Testis (tissue), 5 donors: ENCODE measurements at places on chromosomes 5 and 9.

GRCh38 chr5:154355129-154355611, 90.6 kb upstream of the SAP30L start:
- DNase-seq = peak; percentile 46

DNA sequence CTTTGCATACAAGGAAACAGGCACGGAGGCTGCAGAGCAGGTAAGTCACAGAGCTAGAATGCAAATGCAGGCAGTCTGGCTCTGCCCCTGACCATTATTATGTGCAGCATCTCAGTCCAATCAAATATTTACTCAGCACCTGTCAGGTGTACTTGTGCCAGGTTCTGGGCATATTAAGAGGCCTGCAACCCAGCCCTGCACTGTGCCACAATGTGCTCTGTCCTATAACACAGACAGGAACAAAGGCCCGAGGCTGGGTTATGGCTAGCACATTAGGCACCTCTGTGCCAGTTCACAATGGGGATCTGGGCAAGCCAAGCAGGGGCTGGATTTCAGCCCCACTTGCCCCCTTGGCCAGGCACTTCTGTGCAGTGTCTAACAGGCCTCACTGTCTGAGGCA, 14.0 kb downstream of the ARL15 start:
- no peak for DNase-seq

DNA sequence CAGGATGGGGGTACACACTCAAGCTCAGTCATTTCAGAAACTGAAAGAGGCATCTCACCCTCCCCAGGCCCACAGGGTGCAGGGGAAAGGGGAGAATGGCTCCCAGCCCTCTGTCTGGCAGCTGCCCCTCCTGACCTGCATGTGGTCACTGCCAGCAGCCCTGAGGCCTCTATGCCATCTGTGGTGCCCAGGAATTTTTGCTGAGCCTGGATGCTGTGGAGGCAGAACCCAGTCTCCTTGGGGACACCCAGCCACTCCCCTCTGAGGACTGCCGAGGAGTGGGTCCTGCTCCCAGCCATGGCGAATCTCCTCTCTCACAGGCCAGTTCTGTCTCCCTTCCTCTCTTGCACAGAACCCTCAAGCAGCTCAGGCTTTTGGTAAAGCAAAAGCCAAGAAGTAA, 104.0 kb upstream of the ALDH1B1 start:
- DNase-seq = no peak

DNA sequence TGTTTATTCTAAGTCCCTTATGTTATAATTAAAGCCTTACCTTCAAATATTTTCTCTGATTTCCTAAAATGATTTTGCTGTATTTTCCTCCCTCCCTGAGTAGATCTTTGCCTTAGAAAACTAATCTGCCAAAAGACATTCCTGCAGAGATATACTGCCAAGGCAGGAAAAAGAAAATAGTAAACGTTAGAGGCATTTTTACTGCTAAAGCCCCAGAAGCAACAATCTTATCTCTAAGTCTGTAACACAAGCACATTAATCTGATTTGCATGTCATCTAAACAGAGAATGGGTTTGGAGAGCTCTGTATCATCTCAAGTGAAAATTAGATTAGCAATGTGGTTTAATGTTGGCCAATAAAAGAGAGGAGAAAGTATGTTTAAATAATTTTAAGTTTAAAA, 847.7 kb downstream of the MAT2B start:
- DNase-seq = no peak

DNA sequence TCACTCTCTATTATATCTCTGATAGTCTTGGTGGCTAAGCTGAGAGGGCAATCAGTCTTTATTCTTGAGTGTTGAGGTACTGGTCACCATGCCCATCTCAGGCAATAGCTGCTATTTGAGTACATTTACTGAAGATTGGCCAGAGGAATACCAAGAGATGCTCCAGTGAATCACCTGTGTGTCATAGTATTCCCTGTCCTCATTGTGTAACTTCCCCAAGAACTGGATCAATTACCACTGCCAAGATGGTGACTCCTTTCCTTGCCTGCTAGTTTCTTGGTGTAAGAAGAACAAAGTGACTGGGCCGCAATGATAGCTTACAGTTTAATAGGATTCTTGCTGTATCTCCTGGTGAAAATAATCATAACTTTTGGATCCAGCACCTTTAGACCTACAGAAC, 418.7 kb upstream of the KIF2A start:
- no peak for DNase-seq

DNA sequence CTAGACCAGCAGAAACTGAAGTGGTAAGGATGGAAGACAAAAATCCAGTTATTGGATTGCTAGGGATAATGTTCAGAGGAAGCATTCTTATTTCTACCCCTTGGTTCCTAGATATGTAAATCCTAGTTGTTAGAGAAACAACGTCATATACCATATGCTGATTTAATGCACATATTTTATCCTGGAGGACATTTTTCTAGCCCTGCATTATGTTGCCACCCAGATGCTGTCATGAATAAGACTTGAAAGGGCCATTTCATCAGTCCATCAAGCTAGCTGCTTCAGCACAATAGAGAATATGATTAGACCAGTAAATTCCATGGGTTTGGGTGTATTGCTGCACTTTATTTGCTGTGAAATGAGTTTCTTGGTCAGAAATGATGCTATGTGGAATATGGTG, 1736.4 kb downstream of the MAT2B start:
- DNase-seq = no peak

DNA sequence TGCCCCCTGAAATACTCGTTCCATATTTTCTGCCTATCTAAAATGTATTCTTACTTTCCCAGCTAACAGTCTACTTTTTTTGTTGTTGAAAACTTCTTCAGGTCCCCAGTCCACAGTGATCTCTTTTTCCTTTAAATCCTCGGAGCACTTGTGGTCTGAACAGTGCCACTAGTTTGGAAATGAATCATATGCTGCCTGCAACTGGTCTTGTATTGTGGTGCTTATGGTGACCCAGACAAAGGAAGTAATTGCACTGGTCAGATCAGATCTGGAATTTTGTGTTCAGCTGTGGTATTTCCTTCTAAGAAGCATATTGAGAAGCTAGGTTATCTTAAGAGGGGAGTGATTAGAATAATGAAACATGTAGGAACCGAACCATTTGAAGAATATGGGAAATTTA, 2.9 kb downstream of the UNC13B start:
- no peak for DNase-seq

DNA sequence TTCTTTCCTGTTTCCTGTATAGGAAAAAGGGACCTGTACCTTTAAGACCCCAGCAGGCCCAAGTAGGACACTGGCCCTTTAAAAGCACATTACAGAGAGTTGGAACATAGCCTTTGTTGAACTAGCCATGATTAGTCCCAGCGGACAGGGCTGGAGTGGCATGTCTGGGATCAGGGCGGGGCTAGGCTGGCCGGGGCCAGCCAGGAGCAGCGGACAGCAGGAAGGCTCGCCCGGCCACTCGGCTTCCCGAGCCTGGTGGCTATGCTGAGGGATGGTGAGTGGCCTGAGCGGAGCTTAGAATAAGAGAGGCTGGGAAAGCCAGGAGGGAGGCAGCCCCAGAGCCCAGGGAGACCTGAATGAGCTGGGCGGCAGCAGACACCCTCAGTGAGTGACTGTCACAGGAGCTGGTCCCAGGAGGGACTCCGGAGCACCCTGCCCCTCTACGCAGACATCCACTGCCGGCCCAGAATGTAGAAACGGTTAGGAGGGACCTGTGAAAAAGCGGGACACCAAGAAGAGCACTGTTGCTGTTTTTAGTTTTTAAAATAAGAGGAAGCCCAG, 92.1 kb downstream of the DAB2IP start:
- DNase-seq = peak; percentile 91

DNA sequence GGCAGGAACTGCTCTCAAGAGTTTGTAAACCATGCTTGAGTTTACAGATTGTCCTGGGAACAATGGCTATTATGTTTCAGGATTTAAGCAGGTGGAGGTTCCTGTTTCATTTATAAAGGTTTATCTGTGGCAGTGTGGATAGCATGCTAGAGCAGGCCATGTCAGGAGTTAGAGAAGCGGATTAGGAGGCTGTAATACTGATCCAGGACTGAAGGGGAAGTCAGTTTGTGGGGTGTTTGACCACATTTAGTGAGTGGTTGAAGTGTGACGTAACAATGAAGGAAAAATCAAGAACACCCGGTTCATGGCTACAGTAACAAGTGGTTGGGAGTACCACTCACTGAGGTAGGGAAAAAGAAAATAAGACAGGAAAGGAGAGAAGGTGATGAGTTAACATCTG, 299.0 kb downstream of the TLR4 start:
- no peak for DNase-seq

DNA sequence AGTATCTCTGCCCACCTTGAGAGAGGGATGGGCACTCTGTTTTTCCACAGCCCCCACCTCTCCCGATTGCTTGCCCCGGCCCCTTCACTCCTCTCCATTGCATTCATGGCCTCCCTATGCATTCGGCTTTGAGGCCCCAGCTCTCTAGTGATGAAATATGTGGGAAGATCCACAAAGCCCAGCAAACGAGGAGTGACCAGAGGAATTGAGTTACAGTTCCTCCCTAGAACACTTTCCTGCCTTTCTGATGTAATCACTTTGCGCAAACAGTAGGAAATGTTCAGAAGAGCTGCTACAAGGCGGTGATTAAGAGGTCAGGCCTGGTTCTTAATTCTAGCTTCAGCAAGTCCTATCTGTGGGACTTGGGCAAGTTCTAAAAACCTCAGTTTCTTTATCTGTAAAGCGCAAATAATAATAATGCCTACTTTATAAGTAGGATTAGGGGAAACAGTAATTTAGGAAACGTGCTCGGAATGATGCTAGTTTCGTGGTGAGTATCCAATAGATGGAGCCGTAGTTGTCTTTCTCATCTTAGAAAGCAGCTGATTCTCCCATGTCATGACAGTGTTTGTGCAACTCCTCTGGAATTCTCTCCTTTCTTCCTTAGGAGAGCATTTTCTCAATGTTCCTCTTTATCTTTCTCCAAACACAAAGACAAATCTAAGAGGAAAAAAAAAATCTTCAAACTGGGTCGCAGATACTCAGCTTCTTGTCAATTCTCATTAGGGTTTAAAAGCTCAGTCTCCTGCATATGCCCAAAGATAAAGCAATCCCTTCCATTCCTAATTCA, 99.5 kb upstream of the MSX2 start:
- no peak for DNase-seq

GRCh38 chr9:128392302-128393144, 21.3 kb downstream of the URM1 start:
- DNase-seq = no peak

DNA sequence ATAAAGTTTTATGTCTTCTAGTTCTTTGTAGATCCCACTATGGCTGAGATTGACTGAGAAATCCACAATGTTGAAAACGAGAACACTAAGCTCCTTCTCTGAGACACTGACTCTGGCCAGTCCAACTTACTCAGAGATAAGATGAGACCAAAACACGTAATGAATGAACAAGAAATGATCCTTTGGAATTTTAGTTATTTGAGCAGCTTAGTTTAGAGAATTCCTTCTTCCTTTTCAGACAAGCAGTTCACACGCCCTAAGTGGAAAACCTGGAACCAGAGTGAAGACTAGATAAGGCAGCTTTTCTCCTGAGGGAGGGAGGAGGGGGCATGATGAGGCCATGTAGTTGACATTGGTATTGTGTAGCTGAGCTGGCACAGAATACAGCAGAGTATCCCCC, 139.6 kb downstream of the GABRB2 start:
- peak; percentile 22 for DNase-seq

DNA sequence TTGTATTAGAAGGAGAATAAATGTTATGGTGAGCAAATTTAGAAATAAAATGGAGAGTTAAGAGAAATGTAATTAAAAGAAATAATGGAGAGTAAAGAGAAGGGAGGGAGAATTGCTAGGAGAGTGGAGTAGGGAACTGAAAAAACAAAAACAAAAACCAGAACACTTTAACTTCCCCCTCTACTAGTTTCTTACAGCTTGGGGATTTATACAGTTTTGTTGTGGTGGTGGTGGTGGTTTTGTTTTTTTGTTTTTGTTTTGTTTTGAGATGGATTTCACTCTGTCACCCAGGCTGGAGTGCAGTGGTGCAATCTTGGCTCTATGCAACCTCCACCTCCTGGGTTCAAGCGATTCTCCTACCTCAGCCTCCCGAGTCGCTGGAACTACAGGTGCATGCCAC, 322.4 kb downstream of the TMEM167A start:
- no peak for DNase-seq

DNA sequence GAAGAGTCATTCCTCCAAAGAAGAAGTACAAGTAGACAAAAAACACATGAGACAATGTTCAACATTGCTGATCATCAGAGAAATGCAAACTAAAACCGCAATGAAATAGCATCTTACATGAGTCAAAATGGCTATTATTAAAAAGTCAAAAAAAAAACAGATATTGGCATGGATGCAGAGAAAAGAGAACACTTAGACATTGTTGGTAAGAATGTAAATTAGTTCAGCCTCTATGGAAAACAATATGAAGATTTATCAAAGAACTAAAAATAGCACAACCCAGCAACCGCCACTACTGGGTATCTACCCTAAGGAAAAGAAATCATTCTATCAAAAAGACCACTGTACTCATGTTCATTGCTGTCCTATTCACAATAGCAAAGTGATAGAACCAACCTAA, 157.5 kb downstream of the CHSY3 start:
- no peak for DNase-seq

GRCh38 chr5:175680020-175680419, 22.1 kb downstream of the HRH2 start:
- no peak for DNase-seq

DNA sequence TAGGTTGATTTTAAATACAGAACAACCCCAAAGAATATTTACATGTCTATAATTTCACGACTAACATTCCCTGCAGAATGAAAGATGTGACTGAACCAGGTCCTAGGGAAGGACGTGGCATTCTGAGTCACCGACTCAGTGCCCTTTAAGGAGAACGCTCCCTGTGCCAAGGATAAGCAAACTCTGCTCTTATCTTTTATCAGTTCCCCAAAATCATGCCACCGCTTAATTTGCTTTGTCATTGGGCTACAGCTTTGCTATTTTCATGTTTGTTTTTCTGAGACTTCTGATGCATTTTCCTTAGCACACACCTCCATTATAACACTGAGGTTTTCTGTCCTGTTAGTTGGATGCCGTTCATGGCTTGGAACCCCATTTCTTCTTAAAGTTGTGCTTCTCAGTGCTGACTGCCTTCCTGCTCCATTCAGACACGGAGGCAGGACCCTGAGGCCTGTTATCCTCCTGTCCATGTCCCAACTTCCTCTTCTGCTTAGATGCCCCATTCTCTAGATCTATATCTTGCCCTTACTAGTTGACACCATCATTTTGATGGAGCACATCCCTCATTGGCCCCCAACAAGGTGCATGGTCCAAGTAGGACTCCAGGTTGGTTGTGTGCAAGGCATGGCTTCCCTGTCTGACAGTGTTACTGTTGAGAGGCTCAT, 11.2 kb upstream of the SEMA4D start:
- no peak for DNase-seq

- no peak for DNase-seq
These were observed 43.8 kb downstream of the RECK start for GRCh38 chr9:36080519-36080918.

GRCh38 chr5:180797256-180798192, 5.1 kb downstream of the MGAT1 start:
- DNase-seq = no peak
